CD8-positive, alpha-beta memory T cell (primary cell): ENCODE measurements at places on chromosomes 1 and 21.

- H3K27me3 ChIP-seq: no peaks in the 10 kb centered on the region
- no peak overlapping the region for H3K4me3 ChIP-seq
- H3K4me1 ChIP-seq: no peaks in the 10 kb centered on the region
- H3K27ac ChIP-seq: no peak overlapping the region
Measured at GRCh38 chr1:46477153-46477929, 12.3 kb upstream of the DMBX1 start.

GRCh38 chr1:167441222-167441621 lies 77.1 kb downstream of the CD247 start:
- DNase-seq: no peak
- no peak overlapping the region for H3K27ac ChIP-seq
- no peak overlapping the region for H3K4me3 ChIP-seq
- peaks cover 81% of the 10 kb centered on the region for H3K4me1 ChIP-seq

- H3K27me3 ChIP-seq: no peaks in the 10 kb centered on the region
- H3K36me3 ChIP-seq: no peaks in the 10 kb centered on the region
- peak overlapping the region; percentile 17 for H3K27ac ChIP-seq
- no peaks in the 10 kb centered on the region for H3K4me1 ChIP-seq
Measured at GRCh38 chr1:38533772-38534472, 325.6 kb downstream of the RRAGC start.

DNA sequence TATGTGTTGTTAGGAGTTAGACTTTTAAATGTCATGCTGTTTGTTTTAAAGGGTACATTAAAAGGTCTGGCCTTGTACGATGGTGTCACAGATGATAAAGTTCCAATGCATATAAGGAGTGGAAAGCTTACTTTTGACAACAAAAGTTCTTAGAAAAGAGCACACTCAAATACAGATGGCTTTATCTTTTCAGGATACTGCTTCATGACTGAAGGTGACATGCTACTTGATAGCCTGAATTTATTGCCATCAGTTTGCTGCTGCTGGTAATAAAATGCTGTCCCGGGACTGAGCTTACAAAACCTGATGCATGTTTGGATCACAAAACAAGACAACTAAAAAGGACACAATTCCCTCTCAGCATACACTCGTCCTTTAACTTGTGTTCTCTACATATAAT lies 84.9 kb downstream of the TTC3 start:
- H3K36me3 ChIP-seq: peaks cover 32% of the 10 kb centered on the region
- H3K4me3 ChIP-seq: no peak overlapping the region
- no peaks in the 10 kb centered on the region for H3K4me1 ChIP-seq
- no peak overlapping the region for H3K27ac ChIP-seq

GRCh38 chr1:116105996-116106395 lies 5.2 kb upstream of the MAB21L3 start:
- DNase-seq: no peak
- H3K27ac ChIP-seq: no peak overlapping the region
- no peaks in the 10 kb centered on the region for H3K27me3 ChIP-seq

DNA sequence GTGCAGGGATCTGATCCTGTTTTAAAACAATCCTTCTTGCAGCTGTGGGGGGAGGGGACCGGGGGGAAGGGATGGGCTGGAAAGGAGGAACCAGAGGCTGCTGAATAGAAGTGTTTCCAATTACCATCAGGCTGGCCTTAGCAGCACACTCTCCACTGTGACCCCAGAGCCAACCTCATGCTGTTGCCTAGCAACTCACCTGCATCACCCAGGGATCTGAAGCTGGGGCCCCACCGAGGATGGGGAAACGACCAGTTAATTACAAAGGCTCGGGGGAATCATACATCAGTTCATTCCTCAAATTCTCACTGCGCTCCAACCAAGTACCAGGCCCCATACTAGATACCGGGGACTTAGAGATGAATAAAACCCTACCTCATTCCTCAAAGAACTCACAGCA lies 11.9 kb upstream of the GPX7 start:
- no peak overlapping the region for H3K27ac ChIP-seq
- no peaks in the 10 kb centered on the region for H3K36me3 ChIP-seq
- no peak overlapping the region for H3K4me3 ChIP-seq
- DNase-seq: no peak
- H3K27me3 ChIP-seq: no peaks in the 10 kb centered on the region

DNA sequence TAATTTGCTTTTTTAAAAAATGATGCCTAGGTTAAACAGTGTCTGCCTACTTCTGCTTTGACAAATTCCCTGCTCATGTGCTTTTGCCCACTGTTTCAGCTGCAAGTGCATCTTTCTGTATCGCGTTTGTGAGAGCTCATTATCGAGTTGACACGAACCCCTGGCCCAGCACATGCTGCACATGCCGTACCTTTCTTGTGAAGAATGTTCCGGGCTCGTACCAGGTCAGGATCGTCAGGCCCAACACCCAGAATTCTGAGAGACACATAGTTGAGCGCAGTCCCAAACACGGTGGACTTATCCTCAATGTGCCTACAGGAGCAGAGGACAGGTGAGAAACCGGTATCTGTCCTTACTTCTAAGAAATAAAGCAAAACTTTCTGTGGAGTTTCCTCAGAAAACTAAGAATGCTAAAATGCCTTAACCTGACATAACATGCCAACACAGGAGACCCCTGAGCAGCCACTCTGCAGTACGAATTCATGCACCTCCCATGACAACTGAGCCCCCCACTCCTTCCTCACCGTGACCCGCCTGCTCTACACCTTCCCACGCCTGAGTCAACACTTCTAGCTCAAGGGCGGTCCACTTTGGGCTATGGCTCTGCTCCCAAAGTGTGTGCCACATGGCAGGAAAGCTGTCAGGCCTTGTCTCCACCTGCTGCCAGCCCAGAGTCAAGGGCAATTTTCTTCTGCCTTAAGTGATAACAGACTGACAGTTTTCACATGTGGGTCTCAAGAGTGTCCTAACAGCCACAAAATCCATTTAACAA lies 6.7 kb downstream of the LSS start:
- H3K36me3 ChIP-seq: peaks cover 5% of the 10 kb centered on the region
- no peak for DNase-seq
- H3K4me3 ChIP-seq: no peak overlapping the region
- peaks cover 1% of the 10 kb centered on the region for H3K4me1 ChIP-seq
- H3K27me3 ChIP-seq: no peaks in the 10 kb centered on the region

DNA sequence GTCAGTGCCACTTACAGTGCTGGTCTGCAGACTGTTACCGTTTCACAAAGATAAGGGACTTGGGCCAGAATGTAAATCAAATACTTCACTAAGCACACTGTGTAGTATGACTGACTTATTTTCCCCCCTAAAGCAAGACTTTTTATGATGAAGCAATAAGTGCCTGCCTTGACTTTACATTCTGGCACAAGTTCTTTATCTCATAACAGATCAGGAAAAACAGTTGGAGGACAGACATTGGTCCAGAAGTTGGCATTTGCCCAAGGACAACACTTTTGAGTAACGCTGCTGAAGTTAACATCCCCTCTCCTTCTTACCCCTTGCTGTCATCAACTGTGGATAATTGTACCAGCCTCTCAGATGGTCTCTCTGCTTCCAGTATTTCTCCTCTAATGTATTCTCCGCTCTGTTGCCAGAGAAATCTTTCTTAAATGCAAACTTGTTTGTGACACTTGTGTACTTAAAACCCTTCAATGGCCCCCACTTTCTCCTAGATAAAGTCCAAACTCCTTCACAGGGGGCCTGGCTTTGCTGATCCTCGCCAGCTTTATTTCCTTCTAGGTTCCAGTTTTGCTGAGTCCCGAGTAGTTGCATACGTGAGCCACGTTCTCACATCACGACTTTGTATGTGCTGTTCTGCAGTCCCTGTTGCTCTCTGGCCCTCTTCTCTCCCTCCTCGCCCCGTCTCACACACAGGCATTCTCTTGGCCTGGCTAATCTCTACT lies 45.7 kb downstream of the S1PR1 start:
- H3K36me3 ChIP-seq: no peaks in the 10 kb centered on the region
- H3K4me1 ChIP-seq: peaks cover 95% of the 10 kb centered on the region
- H3K27me3 ChIP-seq: no peaks in the 10 kb centered on the region
- no peak overlapping the region for H3K27ac ChIP-seq
